ENCODE measurements at places on chromosomes 1 and 21.

GRCh38 chr1:110756506-110756905 is 81.8 kb upstream of the KCNA3 start:
- no peak for DNase-seq

DNA sequence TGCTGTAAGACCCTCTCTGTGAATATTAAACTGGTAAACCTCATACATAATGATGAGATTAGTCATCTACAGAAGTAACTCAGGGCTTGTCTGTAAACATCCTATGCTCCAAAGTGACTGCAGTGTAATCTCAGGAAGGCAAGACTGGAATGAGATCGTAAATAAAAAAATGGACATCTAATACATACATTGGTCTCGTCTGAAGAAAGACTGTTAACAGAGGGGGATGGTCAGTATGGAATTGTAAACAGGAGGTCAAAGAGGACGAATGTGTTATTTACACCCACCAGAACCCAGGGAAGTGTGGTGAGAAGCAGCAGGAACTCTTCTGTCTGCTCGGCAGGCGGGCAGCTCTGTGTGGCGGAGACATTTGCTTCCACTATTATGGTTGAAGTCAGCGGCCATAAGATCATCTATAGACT is 51.4 kb downstream of the DISC1 start:
- no peak for DNase-seq

GRCh38 chr1:11525516-11525915 is 46.6 kb downstream of the DISP3 start:
- DNase-seq: no peak

DNA sequence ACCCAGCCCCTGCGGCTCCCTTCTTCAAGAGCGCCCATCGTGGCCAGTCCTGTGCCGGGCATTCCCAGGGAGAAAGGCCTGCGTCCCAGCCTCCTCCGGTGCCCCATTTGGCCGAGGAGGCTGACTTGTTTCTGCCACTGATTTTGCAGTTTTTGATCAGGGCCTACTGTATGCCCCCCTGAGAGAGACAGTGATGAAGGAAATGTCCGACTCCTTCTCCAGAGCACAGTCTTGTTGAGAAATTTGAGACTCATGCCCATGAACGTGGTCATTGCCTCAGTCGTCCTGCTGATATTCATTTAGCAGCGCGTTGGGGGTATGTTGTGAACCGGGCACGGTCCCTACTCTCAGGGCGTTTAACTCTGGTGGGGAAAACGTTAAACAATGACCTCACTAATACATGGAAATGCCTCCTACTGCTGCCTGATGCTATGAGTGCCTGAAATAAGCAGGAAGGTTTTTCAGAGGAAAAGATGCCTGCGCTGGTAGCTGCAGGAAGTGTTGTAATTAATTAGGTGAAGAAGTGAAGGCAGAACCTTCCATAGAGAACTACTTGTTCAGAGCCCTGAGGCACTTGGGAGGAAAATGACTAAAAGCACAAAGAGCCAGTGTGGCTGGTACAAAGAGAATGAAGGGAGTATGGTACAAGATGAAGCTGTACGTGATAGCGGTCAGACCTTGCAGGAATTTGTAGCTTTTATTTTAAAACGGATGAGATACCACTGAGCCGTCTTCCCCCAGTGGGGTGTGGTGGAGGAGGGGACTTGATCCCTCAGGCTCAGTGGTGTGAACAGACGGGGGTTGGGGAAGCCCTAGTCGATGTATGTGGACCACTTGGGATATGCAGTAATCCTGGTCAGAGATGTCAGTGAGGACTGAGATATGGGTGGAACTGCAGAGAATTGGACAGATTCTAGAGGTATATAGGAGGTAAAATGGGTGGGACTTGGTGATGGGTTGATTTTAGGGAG is 730 bp downstream of the ZCCHC17 start:
- no peak for DNase-seq

- no peak for DNase-seq
These were observed 26.1 kb downstream of the VPS13D start for GRCh38 chr1:12255913-12256312.

Data from smooth muscle cell of the brain vasculature (primary cell).